M059J (cell line): ENCODE measurements at places on chromosomes 12 and 14. TPM values are rescaled to one million over a fixed set of nuclear protein-coding genes. Genes with fewer than 3 reads are reported as not detected.

The TMEM30B gene
- not detected in 2 replicates for total RNA-seq

The PRR13 gene
- 145 and 146 TPM in 2 replicates for total RNA-seq

The KLRC1 gene
- not detected in 2 replicates for total RNA-seq

The ACVRL1 gene
- total RNA-seq = 0.10 and 1.2 TPM in 2 replicates

The TAS2R42 gene
- not detected in 2 replicates for total RNA-seq

The BIN2 gene
- total RNA-seq = not detected in 2 replicates

The PPHLN1 gene
- 78.5 and 93.1 TPM in 2 replicates for total RNA-seq

The CD163 gene
- total RNA-seq = not detected in 2 replicates

The GNPNAT1 gene
- 16.5 and 40.7 TPM in 2 replicates for total RNA-seq

The LAG3 gene
- not detected in 2 replicates for total RNA-seq

The CIROP gene
- total RNA-seq = not detected in 2 replicates
